ENCODE measurements at places on chromosomes 3 and 15. TPM values are rescaled to one million over a fixed set of nuclear protein-coding genes. Genes with fewer than 3 reads are reported as not detected.

GRCh38 chr3:38255627-38256026 lies 10.0 kb upstream of the SLC22A13 start:
- H3K4me3 ChIP-seq = no peak overlapping the region
- H3K4me1 ChIP-seq = no peaks in the 10 kb centered on the region
- DNase-seq = no peak
- no peak overlapping the region for H3K27ac ChIP-seq
- H3K36me3 ChIP-seq = no peaks in the 10 kb centered on the region

DNA sequence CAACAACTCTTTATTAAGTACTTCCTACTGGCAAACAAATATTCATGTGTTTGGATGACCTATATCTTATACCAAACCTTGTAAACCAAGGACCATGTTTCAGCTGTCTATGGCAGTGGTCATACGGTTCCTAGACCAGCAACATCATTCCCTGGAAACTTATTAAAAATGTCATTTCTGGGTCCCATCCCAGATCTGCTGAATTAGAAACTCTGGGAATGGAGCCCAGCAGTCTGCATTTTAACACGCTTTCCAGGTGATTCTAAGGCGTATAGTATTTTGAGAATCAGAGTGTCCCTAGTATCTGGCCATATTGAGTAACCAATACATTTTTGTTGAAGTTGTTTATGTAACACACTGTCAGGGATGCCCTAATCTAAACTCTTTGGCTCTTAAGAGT lies 363.4 kb upstream of the LRRC3B start:
- H3K4me1 ChIP-seq = no peaks in the 10 kb centered on the region
- no peak for DNase-seq
- no peaks in the 10 kb centered on the region for H3K27me3 ChIP-seq

DNA sequence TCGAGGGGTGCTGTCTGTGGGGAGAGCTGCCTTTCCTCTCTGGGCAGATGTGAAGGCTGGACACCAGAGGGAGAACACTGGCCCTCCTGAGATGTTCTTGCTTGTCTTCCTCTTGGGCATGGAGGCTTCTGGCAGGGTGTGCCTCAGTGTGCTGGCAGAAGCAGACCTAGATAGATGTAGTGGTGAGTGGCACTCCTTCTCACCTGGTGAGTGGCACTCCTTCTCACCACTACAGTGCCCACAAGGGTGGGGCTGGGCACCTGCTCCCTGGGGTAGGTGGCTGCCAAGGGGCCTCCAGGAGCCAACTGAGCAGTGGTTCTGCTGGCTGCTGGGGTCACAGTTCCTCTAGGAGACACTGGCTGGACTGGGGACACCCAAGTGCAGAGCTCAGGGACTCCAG lies 18.7 kb downstream of the ACVR2B start:
- DNase-seq = no peak
- H3K4me3 ChIP-seq = no peak overlapping the region
- H3K36me3 ChIP-seq = no peaks in the 10 kb centered on the region
- H3K4me1 ChIP-seq = peaks cover 11% of the 10 kb centered on the region
- H3K27me3 ChIP-seq = no peaks in the 10 kb centered on the region

DNA sequence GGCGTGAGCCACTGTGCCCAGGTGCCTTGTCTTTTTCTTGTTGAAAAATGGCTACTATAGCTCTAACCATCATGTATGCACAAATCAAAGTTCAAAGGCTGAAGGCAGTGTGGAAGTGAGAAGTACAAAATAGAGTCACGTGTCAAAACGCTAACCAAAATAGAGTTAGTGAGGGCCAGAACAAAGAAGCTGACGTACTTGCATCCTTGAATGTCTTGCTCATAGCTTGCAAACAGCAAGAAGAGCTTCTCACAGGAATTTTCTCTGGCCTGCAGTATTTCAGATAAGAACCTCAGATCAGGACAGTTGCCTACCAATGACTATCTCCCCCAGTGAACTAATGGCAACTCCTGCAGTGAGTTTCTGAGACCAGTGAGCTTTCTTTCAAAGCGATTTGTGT lies 713.5 kb downstream of the GRM7 start:
- H3K4me1 ChIP-seq = no peaks in the 10 kb centered on the region
- no peak for DNase-seq
- H3K27me3 ChIP-seq = no peaks in the 10 kb centered on the region
- H3K27ac ChIP-seq = no peak overlapping the region
- no peak overlapping the region for H3K4me3 ChIP-seq
- H3K36me3 ChIP-seq = no peaks in the 10 kb centered on the region

GRCh38 chr3:41129731-41130130 lies 69.6 kb upstream of the CTNNB1 start:
- no peak for DNase-seq
- no peaks in the 10 kb centered on the region for H3K27me3 ChIP-seq
- no peak overlapping the region for H3K27ac ChIP-seq
- no peaks in the 10 kb centered on the region for H3K36me3 ChIP-seq

Gene KCNH8
- total RNA-seq = 1.1 TPM

Gene BMF
- 6.3 TPM for total RNA-seq
